ENCODE measurements at places on chromosomes 11 and 22. TPM values are rescaled to one million over a fixed set of nuclear protein-coding genes. Genes with fewer than 3 reads are reported as not detected.

GRCh38 chr11:61579676-61580270 lies 1.1 kb downstream of the SYT7 start:
- DNase-seq: no peak

- no peak for DNase-seq
Observed at GRCh38 chr11:122137078-122137793, 21.2 kb upstream of the BLID start.

DNA sequence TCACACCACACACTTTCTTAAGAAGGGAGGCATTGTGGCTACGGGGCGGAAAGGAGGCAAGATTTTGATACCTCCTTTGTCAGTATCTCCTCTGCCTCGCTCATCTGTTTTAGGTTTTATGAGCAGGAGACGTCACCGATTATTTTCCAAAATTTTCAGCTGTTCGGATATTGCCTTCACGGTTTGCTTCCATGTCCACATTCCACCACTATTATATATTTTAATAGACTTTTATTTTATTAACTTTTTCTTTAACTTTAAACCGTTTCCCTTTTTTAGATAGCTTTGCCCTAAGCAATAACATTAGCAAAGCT lies 33.7 kb upstream of the CREB3L1 start:
- DNase-seq: no peak

Gene C11orf68
- total RNA-seq: 12.6 TPM

GRCh38 chr22:24465566-24465965 lies 29.6 kb upstream of the UPB1 start:
- no peak for DNase-seq

GRCh38 chr11:66722745-66723651 lies 6.0 kb downstream of the SPTBN2 start:
- no peak for DNase-seq

- no peak for DNase-seq
Observed at GRCh38 chr11:64861227-64861975, 16.9 kb upstream of the CDC42BPG start.

DNA sequence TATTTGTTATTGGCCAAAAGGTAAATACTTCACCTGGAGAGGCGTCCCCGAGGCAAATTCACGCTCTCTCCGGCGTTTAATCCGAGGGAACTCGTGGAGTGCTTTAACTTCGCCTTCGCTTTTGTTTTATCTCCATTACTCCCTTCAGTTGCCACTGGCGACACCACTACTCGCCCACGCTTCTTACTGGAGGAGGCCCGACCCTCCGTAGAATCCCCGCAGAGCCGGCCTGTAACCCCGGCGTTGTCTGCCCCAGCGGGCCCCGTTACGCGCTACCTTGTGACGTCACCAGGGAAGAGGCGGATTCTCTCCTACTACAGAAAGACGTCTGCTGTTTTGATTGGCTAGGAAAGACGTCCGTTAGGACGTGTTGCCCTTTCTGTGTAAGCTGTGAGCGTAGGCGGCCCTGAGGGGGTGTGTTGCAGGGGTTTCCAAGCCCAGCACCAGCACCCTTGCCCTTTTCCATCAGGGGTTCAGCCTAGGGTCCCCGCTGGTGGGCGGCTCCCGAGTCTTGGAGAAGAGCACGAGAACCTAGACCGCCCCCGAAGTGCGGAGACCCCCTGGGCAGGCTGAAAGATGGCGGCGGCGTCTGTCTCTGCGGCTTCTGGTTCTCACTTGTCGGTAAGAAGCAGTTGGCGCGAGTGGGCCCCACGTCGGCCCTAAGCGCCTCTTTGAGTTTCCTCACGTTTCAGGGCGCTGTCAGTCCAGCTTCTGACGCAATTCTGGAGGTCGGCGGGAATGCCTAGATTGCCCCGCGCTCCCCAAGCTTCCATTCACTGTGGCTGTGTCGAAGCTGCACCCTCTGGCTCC lies at the start of gene CEP57:
TSS of gene CEP57 (plus strand) at position 376 of the 810 bp plus-strand sequence. CDS start at position 577, 201 bp downstream.
- peak; percentile 92 for DNase-seq

Gene OR8G1
- not detected for total RNA-seq

Gene RASL10A
- 15.0 TPM for total RNA-seq

DNA sequence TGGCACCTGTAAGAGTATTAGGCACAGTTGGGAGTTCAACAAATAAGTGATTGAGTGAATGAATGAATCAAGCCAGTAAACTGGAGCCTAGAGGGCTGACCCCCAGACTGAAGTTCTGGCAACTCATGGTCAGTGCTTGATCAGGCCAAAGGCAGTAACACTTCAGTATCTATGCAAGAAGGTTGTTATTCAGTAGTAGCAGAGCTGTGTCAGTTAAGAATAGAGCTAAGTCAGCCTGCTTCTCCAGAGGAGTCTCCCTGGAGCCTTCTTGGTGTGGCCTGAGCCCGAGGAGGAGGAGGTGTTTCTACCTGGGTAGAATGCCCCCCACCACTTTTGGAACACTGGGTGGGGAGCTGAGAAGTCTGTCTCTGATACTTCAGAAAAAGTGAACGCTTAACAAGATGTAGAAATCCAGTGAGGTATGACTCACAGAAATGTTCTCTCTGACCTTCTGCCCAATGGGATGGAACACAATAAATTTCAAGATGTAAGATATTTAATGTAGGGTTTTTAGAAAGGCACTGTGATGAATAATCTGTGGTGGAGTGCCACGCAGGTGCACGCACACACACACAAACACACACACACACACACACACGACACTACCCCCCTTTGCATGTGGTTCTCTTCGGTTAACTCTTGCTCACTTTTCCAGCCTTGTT lies 219.9 kb downstream of the HIPK3 start:
- no peak for DNase-seq

DNA sequence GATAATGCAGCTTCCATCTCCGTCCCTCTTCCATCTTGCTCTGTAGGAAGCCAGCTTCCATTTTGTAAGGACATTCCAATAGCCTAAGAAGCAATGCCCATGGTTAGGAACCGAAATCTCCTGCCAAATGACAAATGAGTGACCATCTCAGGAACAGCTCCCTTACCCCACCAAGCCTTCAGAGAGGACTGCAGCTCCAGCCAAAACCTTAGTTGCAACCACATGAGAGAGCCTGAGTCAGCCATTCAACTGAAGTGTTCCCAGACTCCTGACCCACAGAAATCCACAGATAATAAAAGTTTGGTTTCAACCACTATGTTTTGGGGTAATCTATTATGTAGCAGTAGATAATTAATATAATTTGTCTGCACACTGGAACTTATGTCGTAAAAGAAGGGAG lies 51.7 kb upstream of the LDLRAD3 start:
- DNase-seq: no peak

- DNase-seq: no peak
Observed at GRCh38 chr11:86571273-86571948, 101.0 kb downstream of the ME3 start.

DNA sequence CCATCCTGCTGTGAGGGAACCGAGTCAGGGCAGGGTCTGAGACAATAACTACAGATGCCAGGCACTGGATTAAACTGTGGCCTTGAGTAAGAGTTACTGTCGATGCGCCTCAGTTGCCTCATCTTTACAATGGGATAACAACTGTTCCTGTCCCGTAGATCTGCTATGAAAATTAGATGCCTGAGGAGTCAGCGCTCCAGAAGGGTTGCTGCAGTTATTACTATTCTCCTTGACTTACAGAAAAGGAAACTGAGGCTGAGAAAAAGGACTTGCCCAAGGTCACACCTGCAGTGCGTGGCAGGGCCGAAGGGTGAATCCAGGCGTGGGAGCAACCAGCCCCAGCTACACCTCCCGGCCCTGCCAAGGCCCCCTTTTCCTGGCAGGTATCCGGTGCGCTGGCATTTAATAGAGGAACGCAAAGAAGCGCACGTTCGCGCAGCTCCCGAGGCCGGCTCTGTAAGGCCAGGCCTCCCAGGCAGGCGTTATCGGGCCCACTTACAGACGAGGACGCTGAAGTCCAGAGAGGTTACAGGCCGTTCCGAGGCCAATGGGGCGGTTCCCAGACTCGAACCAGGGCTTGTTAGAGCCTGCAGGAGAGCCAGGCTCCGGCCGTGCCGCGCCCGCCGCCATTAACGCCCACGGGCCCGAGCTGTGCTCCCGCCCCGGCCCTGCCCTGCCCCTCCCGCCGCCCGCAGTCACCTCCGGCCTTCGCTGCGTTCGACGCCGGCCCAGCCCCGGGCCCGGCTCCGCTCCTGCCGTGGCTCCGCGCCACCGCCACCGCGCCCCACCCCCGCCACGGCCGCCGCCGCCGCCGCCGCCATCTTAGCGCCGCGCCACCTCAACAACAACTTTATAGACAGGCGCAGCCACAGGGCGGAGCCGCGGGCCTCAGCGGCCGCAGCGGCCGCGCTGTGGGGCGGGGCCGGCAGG lies at the start of gene C11orf68:
TSS of gene C11orf68 (minus strand) at position 852 of the 930 bp plus-strand sequence. CDS start at position 821, 31 bp downstream.
- DNase-seq: no peak

Gene PAMR1
- total RNA-seq: 3.0 TPM

Gene LGALS12
- total RNA-seq: not detected

DNA sequence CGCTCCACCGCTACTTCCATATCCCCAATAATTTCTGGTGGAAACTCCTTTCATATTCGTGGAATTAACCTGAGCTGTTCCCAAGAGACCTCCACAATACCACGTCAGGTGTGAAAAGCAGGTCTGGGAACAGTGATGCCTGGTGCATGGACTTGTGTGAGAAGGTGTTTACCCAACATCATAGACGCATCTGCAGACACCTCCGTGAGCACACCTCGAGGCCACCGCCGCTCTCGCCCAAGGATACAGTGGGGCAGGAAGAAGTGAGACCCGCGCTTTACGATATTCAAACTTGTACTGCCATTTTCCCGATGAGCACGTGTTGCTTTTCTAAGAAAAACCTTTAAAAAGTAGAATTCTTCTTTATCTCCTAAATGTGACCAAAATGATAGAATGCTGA lies 8.2 kb downstream of the PHF21B start:
- DNase-seq: no peak

- no peak for DNase-seq
Observed at GRCh38 chr11:57373146-57373545, 7.8 kb downstream of the PRG3 start.

Gene OR51I1
- total RNA-seq: not detected

- DNase-seq: peak; percentile 54
Observed at GRCh38 chr11:134413043-134413825, 1.2 kb upstream of the B3GAT1 start.

Gene TCN1
- 1.2 TPM for total RNA-seq

DNA sequence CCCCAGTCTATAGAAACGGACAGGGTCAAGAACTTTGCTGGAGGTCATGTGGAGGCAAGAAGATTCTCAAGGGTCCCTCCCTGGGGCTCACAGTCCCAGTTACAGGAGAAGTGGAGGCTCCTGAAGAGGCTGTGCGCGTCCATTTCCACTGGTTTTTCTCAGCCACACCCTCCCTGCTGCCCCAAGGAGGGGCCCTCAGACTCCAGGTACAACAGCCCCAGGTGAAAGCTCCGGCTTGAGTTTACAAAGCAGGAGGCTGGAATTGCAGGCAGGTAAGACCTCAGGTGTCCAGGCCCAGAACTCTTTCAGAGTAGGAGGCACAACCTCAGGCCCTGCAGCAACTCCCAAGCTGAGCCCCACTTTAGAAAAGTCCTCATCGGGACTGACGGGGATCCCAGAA lies 3.1 kb downstream of the SHANK2 start:
- no peak for DNase-seq

Gene TMEM45B
- total RNA-seq: 0.31 TPM

Gene RELA
- 12.6 TPM for total RNA-seq

Gene SLC6A5
- total RNA-seq: not detected

Gene PATE2
- total RNA-seq: 1.6 TPM

DNA sequence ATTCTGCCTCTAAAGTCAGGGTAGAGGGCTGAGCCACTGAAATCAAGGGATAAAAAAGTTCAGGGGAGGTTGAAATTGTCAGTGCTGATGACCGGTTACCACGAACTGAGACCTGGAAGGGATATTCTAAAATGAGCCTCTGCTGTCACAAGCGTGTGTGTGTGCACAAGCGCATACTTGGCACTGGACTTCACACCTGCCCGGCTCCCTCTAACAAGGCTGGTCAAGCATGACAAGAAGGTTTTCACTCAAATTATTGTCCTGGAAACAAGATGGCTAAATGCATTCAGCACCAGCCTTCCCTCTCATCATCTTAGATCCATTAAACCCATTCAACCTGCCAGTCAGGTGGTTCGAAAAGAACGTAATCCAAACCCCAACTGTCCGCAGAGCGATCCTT lies 54.8 kb upstream of the CECR2 start:
- no peak for DNase-seq

- no peak for DNase-seq
Observed at GRCh38 chr22:49432897-49433443, 394.7 kb downstream of the BRD1 start.

DNA sequence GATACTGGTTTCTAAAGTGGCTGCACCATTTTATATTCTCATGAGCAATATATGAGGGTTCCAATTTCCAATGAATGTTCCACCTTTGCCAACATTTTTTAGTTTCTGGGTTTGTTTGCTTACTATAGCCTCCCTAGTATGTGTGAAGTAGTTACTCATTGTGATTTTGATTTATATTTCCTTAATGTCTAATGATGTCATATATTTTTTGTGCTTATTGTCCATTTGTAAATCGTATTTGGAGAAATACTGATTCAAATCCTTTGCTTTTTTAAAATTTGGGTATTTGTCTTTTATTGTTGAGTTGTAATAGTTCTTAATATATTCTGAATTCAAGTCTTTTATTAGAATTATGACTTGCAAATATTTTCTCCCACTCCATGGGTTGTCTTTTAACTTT lies 161.0 kb upstream of the C11orf58 start:
- no peak for DNase-seq

- DNase-seq: peak; percentile 23
Observed at GRCh38 chr22:31496735-31497146, 405 bp downstream of the SFI1 start.

DNA sequence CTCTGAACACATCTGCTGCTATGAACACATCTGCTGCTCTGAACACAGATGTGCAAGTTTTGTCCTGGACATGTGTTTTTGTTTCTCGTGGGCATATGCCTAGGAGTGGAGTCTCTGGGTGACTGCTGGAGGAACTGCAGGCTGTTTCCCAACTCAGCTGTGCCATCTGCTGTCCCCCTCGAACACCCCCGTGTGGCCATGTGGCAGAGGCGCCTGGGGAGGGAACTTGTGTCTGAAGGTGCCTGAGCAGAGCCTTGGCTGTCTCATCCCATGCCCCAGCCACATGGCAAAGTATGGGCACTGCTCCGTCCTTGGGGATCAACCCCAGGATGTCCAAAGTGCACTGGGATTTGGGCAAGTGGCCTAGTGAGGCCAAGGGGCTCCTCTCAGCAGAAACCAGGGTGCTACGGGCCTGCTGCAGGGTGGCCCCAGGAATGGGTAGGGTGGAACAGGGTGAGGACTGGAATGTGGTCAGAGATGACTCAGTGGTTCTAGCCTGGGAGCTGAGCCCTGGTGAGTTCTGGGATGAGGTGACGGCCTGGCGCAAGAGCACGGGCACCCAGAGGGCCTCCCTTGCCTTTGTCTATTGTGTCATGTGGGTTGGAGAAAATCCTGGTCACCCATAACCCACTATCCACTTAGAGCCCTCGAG lies 14.7 kb downstream of the GATD1 start:
- peak; percentile 68 for DNase-seq

GRCh38 chr11:70615036-70615875 lies 216.9 kb downstream of the CTTN start:
- no peak for DNase-seq

Gene MRGPRE
- total RNA-seq: not detected

- DNase-seq: peak; percentile 31
Observed at GRCh38 chr11:13343931-13344717, 66.5 kb downstream of the BMAL1 start.

Gene CABP4
- total RNA-seq: not detected

- no peak for DNase-seq
Observed at GRCh38 chr22:16717699-16718558, 107.3 kb downstream of the XKR3 start.

Gene PHETA2
- total RNA-seq: 3.0 TPM

GRCh38 chr11:36086366-36086765 lies 142.5 kb downstream of the LDLRAD3 start:
- no peak for DNase-seq

Gene CASP5
- total RNA-seq: 0.47 TPM

GRCh38 chr22:36433318-36434231 lies 45.8 kb upstream of the MYH9 start:
- no peak for DNase-seq
